ENCODE measurements at places on chromosomes 1 and 21.

DNA sequence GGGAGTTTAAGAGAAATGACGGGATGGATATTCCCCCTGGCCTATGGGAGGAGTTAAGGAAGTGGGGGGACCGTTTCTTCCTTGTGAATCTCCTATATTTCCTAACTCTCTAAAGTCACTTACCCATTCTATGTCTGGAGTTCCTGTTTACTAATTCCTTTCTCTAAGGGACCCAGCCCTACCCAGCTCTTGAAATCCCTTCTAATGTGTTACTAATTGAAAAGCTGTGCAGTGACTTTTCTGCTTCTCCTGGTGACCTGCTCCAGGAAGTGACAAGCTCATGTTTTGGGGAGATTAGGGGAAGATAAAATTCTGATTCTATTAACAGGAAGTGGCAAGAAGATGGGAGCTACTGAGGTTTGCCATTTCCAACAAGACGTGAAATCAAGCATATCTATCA, 4.0 kb upstream of the SAMSN1 start:
- no peak for DNase-seq

- no peak for DNase-seq
Observed at GRCh38 chr1:12778061-12778460, 4.5 kb downstream of the PRAMEF12 start.

GRCh38 chr1:231927431-231927830, 300.8 kb downstream of the DISC1 start:
- DNase-seq: no peak

DNA sequence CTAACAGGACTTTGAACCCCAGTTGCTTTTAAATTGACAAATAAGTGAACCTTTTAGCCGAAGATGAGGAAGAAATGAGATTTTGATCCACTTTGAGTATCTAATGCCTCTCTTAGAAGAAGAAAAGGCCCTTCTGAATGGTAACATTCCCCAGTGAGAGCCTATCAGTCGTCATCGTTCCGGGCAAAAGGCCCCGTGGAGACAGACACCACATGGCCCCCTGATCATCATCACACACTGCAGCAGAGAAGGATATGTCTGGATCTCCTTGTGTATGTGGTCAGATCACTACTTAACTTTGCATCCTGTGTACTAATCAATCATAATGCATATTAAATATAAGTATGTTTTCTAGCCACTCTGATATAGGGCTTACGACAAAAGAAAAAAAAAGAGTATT, 87.3 kb upstream of the SMYD2 start:
- DNase-seq: no peak

- DNase-seq: no peak
Observed at GRCh38 chr1:154448331-154448811, 43.2 kb downstream of the IL6R start.

DNA sequence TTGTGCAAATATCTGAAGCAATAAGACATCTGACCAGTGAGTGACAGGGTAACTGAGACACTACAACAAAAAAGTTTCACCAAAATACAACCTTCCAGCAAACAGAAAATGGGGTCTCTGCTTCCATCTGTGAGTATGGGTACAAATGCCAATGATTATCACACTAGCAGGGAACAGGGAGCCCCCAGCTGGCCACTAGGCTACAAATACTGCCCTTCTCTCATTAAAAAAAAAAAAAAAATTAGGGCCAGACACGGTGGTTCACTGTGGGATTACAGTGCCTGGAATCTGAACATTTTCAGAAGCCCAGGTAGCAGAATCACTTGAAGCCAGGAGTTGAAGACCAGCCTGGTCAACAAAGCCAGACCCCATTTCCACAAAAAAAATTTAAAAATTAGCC, 48.4 kb upstream of the EDARADD start:
- DNase-seq: no peak

DNA sequence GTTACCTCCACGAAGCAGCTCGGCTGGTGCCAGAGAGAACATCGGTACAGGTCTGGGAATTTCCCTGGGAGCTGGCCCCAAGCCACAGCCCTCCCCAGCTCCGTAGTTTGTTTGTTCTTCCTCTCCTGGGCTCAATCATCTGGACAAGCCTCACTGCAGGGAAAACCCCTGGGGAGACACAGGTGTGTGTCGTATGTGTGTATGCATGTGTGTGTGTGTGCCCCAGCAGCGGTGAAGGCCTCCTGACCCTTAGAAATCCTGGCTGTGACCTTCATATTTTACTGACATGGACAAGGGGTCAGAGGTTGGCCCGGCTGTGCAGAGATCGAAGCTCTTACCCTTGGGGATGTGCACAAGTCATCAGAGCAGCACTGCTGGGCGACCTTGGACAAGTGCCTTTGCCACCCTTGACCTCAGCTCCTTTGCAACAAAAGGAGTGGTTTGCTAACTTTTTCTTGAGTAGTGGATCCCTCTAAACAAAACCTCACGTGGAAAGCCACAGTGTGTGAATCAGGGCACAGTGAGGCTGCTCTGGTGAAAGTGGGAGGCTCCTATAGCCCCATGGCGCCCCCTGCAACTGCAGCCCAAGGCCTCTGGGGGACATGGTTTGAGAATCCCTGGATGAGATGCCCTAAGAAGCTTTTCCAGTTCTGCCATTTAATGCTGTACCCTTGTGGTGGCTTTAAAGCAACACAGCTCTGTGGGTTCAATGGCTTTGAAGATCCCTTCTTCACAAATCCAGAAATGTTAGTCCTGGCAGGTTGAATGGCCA, 12.3 kb upstream of the IL22RA1 start:
- no peak for DNase-seq

DNA sequence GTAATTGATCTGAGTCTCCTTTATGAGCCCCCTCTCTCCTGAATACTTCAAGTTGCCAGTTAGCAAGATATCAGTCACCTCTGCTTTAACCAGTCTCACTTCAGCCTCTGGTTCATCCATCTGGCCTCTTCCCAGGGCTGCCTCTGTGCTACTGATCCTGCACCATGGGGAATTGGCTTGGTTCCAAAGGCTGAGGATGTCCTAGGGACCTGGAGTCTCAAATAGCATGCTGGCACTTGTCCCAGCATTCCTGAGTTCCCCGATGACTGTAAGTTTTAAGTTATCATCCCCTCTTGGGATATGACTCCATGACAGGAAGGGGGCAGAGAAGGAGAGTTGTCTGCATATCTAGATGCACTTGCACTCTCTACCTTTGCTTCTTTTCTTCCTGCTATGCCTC, 252.0 kb downstream of the PTBP2 start:
- no peak for DNase-seq

DNA sequence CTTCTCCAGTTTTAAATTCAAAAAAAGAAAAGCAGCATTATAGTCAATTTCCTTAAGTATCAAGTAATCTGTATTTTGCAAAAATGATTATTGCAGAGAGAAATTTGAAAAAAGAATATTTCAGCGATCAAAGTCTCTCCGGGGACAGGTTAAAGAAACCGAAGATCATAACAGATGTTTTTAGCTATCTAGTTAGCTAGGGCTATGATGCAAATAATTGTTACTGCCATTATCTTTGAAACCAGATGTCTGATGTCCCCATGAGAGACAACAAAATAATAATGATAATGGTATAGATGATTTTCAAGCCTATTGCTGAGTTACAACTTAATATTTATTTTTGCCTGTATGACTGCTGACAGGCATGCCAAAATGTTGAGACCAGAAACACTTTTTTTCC, 1326.0 kb downstream of the PLA2G4A start:
- DNase-seq: no peak

- DNase-seq: no peak
Observed at GRCh38 chr1:227740401-227740960, 5.2 kb downstream of the SNAP47 start.

DNA sequence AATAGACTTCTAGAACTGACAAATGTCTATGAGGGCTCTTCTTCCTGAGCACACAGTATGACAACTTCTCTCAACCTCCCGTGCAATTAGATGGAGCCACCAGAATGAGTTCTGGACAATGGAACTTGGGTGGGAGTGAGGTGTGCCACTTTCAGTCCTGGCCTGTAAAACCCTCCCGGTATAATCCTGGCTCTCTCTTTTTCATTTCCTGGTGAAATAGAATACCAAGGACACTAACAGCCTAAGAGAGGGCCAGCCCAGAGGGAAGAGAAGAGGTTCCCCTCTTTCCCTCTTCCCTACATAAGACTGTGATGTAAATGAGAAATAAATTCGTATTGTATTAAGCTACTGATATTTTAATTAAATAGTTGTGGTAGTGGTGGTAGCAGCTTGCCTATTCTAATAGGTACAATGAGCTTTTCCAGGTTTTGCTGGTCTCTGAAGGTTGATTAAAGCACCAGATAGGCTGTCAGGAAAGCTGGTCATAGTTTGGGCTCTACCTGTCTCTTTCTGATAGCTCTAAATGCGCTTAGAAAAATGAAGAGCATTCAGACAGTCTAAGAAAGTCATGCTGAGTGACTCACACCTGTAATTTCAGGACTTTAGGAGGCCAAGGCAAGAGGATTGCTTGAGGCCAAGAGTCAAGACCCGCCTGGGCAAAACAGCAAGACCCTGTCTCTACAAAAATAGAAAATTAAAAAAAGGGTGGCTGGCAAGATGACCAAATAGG, 108.6 kb upstream of the ZNF644 start:
- DNase-seq: no peak

GRCh38 chr21:32211306-32211705, 67.5 kb downstream of the MIS18A start:
- no peak for DNase-seq

- no peak for DNase-seq
Observed at GRCh38 chr1:237507005-237507404, 383.7 kb downstream of the ZP4 start.

- DNase-seq: no peak
Observed at GRCh38 chr1:90393025-90393424, 324.1 kb downstream of the BARHL2 start.

DNA sequence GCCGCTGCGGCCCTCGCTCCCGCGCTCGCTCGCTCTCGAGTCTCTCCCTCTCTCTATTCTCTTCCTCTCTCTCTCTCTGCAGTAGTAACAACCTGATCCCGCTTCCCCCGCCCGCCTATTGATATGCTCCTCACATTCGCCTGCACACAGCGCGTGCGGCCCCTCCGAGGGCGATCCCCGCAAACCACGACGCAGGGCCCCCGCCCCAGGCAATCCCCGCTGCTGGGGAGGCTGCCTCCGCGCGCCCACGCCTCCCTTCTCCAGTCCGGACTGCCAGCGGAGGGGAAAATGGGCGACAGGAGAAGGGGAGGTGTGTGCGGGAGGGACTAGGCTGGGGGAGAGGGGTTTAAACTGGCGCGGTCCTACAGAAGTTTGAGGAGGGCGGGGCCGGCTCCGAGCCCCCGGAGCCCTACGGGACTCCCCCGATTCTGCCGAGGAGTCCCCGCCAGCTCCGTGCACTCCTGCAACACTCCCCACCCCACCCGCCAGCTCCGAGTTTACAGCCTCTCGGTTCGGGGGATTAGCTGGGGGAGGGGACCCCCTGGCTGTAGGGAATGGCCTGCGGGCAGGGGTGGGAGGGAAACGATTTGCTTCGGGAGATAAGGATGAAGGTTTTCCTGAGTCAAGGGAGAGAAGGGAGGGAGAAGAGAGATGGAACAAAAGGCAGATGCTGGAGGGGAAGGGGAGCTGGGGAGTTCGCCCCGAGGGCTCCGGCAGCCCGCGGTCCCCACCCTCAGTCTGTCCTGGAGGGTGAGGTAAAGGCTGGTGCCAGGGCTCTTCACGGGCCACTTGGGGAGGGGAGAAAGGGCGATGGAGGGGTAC, 66.6 kb downstream of the SYT2 start:
- no peak for DNase-seq

DNA sequence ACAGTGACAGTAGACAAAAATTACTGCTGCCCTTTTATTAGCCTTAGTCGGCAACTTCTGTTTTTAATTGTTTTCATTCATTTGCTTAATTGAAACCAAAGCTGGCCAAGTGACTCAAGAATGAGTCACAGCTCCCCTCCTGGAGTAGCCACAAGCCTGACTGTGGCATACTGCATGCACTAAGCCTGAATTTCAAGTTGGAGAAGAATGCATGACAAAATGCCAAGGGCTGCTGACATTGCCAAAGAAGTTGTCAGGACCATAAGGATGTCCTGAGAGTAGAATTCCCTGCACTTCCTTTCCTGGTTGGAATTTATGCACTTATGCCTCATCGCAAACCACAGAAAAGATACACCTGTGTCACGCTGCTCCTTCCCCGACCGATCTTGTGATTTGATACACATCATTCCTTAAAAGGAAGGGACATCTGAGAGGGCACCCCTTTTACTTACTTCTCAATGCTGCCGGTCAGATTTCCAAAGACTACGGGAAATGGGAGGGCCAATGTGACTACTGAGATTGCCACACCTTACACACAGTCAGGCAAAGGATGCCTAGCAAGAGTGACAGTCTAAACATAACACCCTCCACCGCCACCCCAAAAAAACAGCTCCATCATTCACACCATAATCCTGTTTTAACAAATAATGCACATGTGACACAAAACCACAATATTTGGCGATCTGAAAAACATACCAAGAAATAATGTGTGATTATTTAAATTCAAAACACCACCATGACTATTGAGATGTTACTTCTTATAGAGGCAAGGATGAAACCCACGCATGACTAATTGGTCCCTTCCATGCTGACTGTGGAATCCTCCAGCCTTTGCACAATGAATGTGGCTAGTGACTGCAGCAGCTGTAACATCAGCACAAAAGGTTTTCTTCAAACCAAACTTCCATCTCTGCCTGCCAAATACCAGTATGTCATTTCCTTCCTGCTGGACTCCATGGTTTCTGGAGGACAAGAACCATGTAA, 28.2 kb downstream of the VAV3 start:
- no peak for DNase-seq

DNA sequence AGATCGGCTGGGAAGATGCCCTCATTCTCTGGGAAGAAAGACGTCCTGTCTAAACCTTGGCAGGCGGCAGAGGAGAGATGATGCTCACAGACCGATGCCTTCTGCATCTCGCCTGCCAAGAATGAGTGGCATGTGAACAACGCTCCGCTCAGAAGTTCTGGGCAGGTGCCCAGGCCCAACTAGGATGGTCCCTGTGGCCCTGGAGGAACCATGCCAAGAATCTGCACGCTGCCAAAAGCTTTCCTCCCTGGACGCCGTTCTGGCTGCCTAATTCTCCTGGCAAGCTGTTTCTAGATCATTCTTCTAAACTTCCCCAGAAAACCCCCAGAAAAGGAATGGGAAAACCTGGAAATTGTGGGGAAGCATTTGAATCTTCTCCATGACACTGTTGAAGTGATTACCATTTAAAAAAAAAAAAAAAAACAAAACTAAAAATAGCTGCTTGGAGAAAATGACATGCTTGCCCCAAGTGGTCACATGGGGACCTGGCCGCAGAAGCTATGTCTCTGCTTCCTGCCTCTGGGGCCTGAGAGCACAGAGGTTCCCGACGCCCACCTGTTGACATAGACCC, 440.9 kb downstream of the PRDM2 start:
- DNase-seq: no peak

- DNase-seq: no peak
Observed at GRCh38 chr1:153133743-153134142, 16.9 kb downstream of the SPRR2G start.
